Smooth muscle cell of the brain vasculature (primary cell): ENCODE measurements at places on chromosomes 6 and 20.

GRCh38 chr6:101539510-101540245, 146.2 kb downstream of the GRIK2 start:
- no peak for DNase-seq

GRCh38 chr6:104460738-104461483, 398.8 kb downstream of the HACE1 start:
- no peak for DNase-seq

DNA sequence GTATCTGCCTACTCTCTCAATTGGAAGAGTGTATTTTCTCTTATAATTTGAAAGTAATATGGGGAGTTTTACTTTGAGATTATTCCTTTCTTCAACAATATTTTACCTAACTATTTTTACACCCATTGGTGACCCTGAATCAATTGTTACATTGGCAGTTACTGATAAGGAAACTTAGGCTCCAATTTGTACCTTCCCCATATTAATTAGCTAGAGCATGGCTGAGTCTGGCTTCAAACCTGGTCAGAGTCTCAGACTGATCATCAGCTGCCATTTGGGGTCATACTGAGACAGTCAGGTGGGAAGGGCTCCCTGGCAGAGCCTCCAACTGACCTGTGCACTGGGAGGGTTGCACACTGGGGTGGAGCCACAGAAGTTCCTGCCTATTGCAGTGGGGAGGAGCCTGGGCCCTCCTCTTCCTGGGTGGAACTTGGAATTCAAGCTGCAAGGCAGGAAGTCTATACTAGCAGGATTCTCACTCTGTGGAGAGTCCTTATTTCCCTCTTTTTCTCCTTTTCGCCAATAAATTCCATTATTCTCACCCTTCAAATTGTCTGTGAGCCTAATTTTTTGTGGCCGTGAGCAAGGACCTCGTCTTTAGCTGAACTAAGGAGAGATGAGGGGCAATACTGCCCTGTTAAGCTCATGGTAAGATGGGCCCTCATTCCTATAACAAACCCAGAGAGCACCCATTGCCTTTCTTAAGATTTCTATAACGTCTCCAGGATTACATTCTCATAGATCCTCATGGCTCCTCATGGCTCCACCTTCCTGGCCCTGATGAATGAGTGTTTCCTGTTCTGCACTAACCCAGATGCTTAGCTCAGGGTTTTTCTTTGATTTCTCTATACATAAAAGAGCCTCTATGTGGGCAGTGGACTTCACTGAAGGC, 285.1 kb downstream of the ADGB start:
- DNase-seq, result no peak

GRCh38 chr6:71388068-71388744, 99.6 kb downstream of the OGFRL1 start:
- DNase-seq, result no peak

- DNase-seq, result no peak
Observed at GRCh38 chr6:118372413-118372812, 175.7 kb upstream of the PLN start.

GRCh38 chr6:38498085-38498484, 141.6 kb downstream of the BTBD9 start:
- DNase-seq, result no peak

GRCh38 chr6:9083108-9083507, 647.8 kb upstream of the SLC35B3 start:
- no peak for DNase-seq

GRCh38 chr6:112806163-112806865, 459.2 kb downstream of the RFPL4B start:
- no peak for DNase-seq
